Bronchial epithelial cell (primary cell): ENCODE measurements at places on chromosomes 5 and 9.

DNA sequence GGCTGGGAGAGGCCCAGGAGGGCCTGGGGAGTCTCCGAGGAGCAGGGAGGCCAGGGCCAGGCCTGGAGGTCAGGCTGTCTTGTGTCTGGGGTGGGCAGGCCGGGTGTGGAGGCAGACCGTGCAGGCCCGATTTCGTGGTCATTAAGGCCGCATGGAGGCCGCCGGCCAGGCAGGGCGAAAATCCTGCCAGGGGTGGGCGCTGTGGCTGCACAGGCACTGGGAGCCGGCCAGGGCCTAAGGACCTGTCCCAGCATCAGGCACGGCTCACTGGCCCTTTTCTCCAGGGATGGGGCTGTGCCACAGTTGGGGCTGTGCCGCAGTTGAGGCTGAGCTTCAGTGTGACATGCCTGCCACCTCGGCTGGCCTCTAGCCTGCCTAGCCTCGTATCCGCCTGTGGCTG is 35.9 kb downstream of the ASS1 start:
- DNase-seq = no peak

- no peak for DNase-seq
These were observed 525.8 kb downstream of the AGTPBP1 start for GRCh38 chr9:85215961-85216360.

GRCh38 chr9:131731644-131732043 is 8.2 kb downstream of the RAPGEF1 start:
- DNase-seq = no peak

DNA sequence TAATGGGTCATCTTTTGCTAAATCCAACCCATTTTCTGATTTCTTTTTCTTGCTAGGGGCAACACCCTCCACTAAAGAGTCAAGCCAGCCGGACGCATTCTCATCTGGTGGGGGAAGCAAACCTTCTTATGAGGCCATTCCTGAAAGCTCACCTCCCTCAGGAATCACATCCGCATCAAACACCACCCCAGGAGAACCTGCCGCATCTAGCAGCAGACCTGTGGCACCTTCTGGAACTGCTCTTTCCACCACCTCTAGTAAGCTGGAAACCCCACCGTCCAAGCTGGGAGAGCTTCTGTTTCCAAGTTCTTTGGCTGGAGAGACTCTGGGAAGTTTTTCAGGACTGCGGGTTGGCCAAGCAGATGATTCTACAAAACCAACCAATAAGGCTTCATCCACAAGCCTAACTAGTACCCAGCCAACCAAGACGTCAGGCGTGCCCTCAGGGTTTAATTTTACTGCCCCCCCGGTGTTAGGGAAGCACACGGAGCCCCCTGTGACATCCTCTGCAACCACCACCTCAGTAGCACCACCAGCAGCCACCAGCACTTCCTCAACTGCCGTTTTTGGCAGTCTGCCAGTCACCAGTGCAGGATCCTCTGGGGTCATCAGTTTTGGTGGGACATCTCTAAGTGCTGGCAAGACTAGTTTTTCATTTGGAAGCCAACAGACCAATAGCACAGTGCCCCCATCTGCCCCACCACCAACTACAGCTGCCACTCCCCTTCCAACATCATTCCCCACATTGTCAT is 72.0 kb downstream of the NUP214 start:
- no peak for DNase-seq

GRCh38 chr9:32069169-32069813 is 315.2 kb upstream of the ACO1 start:
- DNase-seq = no peak

DNA sequence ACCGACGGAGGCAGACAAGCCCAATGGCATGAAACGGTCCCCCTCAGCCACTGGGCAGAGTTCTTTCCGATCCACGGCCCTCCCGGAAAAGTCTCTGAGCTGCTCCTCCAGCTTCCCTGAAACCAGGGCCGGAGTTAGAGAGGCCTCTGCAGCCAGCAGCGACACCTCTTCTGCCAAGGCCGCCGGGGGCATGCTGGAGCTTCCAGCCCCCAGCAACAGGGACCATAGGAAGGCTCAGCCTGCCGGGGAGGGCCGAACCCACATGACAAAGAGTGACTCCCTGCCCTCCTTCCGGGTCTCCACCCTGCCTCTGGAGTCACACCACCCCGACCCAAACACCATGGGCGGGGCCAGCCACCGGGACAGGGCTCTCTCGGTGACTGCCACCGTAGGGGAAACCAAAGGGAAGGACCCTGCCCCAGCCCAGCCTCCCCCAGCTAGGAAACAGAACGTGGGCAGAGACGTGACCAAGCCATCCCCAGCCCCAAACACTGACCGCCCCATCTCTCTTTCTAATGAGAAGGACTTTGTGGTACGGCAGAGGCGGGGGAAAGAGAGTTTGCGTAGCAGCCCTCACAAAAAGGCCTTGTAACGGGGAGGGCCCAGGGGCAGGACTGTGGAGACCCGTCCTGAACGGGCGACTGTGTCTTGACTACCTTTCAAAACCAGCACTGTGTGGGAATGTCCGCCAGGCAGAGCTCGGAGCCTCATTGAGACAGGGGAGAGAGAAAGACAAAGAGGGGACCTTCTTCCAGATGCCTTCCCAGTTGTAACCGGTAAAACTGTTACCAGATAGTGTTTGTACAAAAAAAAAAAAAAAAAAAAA is 29.9 kb downstream of the CD180 start:
- DNase-seq = no peak

- no peak for DNase-seq
These were observed 47.1 kb downstream of the HABP4 start for GRCh38 chr9:96497117-96497399.

- no peak for DNase-seq
These were observed 178.5 kb upstream of the GNA14 start for GRCh38 chr9:77826621-77827020.

GRCh38 chr5:176711883-176712282 is 64.6 kb downstream of the TSPAN17 start:
- DNase-seq = no peak
